Daoy (cell line): ENCODE measurements at places on chromosomes 2 and 18.

DNA sequence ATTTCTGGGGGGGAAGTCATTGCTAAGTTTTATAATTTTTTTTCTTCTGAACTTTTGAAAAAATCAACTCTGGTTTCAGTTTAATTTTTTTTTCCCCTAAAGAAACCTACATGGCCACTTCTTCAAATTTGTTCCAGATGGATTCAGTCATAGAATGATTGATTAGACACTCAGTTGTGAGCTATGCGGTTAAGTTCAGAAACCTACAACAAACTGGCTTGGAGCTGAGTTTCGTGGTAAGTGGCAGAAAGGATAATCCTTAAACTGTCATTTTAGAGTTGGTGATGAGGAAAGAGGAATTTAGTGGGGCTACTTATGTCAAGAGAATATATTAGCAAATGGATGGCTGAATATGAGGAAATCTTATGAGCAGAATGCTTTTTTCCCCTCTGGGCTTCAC, 23.7 kb downstream of the EFEMP1 start:
- no peak for DNase-seq

DNA sequence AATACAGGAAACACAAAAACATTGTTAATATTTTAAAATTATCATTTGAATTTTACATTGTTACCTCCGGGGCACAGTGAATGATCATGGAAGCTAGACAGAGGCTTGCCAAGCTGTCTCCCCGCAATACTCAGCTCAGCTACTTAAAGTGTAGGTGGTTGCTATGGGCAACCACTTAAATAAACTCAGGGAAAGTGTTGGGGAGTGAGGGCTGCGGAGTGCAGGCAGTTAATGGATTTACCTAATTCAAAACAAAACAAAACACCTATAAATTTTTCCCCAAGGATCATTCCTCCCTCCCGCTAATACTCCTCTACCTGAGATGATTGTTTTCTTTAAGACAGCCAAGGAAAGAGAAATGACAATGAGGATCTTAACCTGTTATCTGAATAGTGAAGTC, 349.5 kb downstream of the TGIF1 start:
- no peak for DNase-seq

DNA sequence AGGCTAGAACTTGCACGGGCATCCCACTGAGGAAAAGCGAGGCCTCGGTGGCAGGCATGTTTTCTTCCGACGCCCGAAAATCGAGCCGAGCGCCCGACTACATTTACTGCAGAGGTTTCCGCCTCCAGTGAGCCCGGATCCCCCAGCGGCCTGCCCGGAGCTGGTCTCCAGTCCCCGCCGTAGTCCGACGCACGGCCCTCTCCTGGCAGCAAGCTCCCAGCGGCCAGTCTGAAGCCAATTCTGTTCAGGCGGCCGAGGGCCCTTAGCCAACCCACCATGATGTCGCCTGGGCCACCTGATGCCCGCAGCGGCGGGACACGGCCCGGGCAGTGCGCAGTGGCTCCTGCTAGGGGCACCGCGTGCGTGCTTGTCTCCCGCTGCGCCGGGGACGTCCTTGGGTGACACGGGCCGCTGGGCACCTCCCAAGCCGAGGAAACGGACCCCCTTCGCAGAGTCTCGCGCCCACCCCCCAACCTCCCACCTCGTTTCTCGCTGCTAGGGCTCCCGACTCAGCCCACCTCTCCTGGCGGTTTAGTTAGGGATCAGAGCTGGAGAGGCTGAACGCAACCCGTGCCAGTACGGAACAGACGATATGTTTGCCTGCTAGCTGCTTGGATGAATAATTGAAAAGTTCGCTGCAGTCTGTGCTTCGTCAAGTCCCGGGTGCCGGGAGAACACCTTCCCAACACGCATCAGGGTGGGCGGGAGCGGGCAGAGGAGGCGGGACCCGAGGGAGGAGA, 5.3 kb downstream of the ONECUT2 start:
- no peak for DNase-seq

DNA sequence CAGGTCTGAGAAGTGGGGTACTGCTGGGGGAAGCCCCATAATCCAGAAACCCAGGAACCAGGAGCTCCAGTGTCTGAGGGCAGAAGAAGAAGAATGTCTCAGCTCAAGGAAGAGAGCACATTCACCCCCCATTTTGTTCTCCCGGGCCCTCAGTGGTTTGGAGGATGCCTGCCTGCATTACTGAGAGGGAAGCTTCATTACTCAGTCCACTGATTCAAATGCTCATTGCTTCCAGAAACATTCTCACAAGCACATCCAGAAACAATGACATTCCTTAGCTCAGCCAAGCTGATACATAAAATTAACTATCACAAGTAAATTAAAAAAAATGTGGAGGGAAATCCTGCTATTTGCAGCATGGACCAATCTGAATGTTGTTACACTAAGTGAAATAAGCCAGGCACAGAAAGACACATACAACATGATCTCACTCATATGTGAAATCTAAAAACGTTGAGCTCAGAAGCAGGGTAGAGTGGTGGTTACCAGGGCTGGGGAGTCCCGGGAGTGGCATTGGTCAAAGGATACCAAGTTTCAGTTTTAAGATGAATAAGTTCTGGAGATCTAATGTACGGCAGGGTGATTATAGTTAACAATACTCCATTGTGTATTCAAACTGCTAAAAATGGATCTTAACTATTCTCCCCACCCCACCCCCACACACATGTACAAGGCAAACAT, 459.3 kb downstream of the GALR1 start:
- no peak for DNase-seq

DNA sequence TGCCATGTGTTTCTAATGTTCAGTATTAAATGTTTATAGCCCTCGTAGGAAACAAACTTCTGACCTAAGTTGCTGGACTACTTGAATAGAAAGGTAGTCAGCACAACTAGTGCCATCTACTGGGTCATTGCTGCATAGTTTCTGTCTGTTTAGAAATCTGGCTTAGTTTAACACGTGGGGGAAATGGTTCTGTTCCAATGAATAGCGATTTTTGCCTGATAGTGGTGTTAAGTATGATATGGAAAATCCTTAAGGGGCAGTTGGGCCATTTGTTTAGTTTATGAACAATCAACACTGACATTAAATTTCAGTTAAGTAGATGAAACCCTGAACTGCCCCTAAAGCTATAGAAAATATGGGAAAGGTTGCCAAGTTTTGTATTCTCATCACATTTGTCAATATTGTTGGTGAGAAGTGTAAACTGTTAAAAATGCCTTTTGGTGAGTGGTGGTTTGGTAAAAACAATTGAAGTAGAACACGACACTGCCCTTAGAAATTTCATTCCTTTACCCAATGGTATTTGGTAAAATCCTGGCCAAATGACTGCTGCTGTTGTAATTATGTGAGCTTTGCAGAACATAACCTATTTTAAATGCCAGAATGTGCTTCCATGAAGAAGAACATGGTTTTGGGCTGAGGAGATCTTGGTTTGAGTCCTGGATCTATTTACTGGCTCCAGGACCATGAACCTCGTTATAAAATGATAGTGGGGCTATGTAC, 13.2 kb downstream of the NABP1 start:
- DNase-seq, result peak; percentile 63

DNA sequence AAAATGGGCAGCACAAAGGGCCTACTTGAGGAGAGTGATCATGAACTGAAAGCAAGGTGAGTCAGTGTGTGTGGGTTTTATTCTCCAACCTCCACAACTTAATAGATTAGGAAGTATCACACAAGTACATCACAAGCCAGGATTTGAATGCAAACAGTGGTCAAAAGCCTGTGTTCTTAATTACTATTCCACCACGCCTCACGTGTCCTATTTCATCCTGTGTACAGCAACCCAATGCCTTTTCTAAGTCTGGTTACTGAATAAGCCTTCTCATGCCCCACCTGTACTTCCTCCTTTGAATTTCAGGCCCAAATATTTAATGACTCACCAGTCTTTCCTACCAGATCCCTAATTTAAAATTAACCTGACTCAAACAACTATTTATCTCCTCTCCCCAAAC, 755.7 kb upstream of the SLC8A1 start:
- no peak for DNase-seq

DNA sequence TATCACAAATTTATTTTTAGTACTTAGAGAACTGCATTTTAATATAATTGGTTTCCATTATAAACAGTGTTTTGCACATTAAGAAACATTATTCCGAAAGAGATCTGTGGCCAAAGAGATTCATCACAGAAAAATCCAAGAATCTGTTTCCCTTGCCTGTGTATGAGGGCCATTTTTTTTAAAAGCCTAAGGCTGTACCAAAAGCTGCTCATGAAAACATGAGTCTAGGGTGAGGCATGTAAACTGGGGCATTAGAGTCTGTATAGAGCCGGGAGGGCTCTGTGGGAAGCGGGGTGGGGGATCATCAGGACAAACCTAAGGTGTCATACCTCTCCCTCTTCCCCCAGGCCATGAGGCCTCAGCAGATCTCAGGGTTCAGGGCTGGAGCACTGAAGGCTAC, 223.8 kb downstream of the FBXO15 start:
- DNase-seq, result no peak

GRCh38 chr2:238256594-238257104, 16.8 kb upstream of the HES6 start:
- peak; percentile 89 for DNase-seq
